Fibroblast of skin of right quadriceps (primary cell): ENCODE measurements at places on chromosomes 16 and 17.

DNA sequence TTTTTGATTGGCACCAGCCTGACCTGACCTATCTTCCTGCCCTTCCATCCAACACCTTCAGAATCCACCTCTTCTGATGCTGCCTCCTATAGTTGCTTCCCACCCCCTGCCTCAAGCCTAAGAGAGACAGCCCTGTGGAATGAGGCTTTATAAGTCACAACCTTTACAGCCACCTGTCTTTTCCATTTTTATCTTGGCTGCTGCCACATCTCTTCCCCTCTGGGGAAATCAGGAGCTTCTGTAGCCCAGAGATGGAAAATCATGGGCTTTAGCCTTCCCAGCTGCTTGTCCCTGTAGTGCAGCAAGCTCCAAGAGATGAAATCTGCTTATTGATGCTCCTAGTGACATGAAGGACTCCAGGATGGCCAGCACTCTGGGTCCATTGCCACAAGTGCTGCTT is 18.7 kb downstream of the PHAF1 start:
- DNase-seq, result no peak

DNA sequence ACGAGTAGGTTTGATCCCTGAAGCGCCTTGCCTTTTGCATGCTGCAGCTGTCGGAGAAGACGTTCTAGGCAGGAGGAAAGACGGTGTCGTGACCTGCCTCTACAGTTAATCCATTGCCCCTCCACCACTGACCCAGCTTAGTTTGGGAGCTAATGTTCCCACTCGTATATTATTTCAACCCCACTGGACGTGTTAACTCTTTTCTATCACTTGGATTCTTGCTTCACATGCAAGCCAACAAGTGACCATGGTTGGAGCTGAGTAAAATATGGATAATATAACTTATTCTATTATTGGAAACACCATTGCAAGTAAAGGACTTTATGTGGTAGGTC is 681 bp downstream of the CALCOCO2 start:
- no peak for DNase-seq

GRCh38 chr16:51854401-51854951 is 692.5 kb downstream of the TOX3 start:
- DNase-seq, result peak; percentile 71

GRCh38 chr17:83136931-83137330 is 57.5 kb downstream of the METRNL start:
- DNase-seq, result no peak

- DNase-seq, result peak; percentile 89
Measured at GRCh38 chr17:44547625-44548267, 9.5 kb upstream of the FZD2 start.
